ENCODE measurements at places on chromosomes 6 and 20.

DNA sequence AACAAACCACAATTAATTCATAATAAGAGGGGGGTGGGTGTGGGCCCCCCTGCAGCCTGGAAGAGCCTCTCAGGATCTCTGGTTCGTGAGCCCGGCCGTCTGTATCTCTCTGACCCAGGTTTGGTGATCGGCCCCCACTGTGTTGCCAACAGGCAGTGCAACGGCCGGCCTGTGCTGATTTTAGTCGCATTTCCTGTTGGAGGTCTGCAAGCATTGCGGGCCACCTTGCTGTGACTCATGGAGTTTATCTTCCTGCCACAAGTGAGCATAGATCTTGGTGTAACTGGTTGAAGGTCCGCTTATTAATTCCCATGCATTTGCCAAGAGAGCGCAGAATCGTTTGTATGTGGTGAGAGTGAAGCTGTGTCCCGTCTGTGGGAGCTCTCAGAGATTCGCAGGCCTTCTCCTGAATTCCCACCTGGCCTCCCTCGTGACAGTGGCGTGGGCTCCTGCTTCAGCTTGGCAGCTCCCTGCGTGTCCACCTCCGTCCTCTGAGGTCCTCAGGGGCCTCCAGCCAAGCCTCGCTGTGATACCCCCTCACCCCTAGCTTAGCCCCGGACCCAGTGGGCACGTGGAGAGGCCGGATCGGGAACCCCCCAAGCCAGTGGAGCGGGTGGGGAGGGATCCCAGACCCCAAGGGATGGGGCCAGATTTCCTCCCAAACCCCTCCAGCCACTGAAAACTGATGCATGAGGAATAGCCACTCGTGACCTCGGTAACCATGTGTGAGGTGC lies 269.8 kb downstream of the CDH4 start:
- DNase-seq = no peak

DNA sequence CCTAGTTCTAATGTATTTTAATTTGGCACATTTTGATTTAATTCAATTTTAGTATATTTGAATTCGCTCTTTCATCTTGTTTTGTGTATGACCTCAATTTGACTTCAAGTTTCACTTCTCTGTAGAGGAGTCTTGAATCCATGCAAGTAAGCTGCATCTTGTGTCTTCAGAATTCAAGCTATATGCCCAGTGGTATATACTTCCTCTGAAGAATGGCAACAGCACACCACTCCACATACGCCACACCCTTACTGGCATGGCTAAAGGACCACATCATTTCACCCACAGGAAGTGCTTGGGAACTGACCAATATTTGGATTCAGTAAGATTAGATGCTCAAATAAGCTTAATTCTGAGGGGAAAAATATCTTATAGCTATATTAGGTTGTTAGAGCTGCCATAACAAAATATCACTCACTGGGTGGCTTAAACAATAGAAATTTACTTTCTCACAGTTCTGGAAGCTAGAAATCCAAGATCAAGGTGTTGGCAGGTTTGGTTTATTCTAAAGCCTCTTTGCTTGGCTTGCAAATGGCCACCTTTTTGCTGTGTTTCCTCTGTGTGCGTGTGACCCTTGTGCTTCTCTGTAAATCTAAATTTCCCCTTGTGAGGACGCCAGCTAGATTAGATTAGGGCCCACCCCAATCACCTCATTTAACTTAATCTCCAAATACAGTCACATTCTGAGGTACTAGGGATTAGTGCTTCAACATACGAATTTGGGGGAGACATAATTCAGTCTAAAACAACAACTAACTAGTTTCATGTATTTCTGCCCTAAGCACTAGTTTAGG lies 2.8 kb upstream of the ASF1A start:
- DNase-seq = no peak

DNA sequence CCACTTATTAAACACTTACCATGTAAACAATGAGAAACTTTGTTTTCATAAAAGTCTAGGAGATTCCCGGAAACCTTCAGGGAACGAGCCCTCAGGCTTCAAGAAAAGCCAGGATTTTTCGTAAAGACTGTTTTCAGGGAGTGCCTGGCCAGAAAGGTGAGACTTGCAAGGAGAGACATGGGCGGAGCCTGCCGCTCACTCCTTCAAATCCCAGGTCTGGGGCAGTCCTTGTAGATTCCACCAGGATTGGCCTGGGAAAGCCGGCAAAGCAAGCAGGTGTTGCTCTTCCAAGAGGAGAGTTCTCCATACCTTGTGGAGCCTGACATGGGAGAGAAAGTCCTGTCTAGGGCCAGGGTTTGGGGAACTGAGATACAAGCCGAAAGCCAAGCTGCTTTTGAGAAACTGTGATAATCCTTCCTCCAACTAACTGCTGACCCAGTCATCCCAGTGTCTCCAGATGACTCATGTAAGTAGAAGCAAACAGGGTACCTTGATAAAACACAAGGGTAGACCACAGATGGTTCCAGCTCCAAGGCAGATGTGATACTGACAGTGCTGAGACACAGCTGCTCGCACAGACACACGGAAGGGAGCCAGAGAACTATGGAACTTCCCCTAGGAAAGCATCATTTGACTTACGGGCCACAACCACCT lies 69.4 kb upstream of the NAA20 start:
- DNase-seq = no peak

GRCh38 chr20:63167026-63167917 lies 48.7 kb downstream of the YTHDF1 start:
- DNase-seq = no peak

Data from CD4-positive, alpha-beta T cell (primary cell).